Brain (organoid and tissue), 16 donors: ENCODE measurements at places on chromosomes 4 and X.

DNA sequence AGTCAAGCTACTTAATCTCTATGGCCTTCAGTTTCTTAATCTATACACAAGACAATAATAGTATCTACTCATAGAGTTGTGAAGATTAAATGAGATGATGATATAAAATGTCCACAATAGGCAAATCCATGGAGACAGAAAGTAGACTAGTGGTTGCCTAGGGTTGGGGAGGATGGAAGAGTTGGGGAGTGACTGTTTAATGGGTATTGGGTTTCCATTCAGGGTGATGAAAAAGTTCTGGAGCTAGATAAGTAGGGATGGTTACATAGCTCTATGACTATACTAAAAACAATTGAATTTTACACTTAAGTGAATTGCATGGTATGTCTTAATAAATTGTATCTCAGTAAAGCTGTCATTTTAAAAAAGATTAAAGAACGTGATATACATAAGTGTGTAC, 35.7 kb downstream of the BCORL1 start:
- no peak for DNase-seq

- no peak for DNase-seq
Measured at GRCh38 chr4:136055360-136055759, 1476.9 kb downstream of the PCDH18 start.

DNA sequence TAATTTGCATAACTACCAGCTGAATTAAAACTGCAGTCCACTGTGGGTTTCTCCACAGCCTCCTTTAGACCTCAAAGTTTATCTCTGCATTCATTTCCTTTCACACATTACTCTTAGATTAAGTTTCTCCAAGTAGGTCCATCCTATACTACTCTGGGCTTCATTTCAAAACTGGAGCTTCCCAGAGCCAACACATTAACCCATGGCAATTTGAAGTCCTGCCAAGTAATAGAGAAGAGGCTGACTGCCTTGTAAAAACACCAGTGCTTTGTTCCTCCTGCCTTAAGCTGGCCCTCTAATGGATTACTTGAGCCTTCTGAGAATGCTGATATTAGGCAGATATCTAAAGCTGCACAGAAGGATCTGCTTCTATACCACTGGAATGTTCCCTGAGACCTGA, 997.2 kb upstream of the SLIT2 start:
- no peak for DNase-seq

DNA sequence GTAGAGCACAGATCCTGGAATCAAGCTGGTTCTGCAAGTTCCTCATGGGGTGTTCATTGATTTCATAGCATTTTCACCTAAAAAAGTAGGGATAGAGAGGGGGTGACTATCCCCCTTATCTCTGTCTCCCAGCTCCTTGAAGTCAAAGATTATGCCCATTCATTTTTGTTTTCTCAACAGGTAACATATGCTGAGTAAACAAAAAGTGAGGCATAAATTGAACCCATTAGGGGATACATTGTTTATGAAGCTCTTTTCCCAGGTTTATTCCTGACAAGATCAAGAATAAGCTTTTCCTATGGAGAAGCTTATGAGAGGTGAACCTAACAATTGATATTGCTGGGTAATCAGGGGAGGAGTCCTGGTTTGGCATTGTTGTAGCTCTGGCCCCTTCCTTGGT, 9.2 kb upstream of the ANAPC4 start:
- DNase-seq, result no peak

- DNase-seq, result no peak
Measured at GRCh38 chrX:150229481-150229880, 133.6 kb upstream of the MAMLD1 start.

GRCh38 chrX:86103061-86103460, 45.2 kb upstream of the DACH2 start:
- DNase-seq, result no peak

- no peak for DNase-seq
Measured at GRCh38 chrX:37785569-37785968, 5.7 kb downstream of the CYBB start.

DNA sequence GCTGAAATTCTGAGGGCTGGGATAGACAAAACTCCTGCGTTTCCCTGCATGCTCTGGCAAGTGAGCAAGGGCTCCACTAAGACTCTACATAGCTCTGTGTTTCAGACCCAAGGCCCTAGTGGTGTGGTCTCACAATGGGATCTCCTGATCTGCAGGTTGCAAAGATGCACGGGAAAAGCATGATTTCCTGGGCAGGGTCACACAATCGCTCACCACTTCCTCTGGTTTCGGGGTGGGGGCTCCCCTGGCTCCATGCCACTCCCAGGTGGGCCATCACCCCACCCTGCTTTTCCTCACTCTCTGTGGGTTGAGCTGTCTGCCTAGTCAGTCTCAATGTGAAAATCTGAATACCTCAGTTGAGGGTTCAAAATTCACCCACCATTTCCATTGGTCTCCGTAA, 111.5 kb downstream of the KLF8 start:
- DNase-seq, result no peak
